Activated T-helper 1 cell treated with Interleukin-2 at 50 U/mL for 16 hours (primary cell): ENCODE measurements at places on chromosomes 1 and 21.

DNA sequence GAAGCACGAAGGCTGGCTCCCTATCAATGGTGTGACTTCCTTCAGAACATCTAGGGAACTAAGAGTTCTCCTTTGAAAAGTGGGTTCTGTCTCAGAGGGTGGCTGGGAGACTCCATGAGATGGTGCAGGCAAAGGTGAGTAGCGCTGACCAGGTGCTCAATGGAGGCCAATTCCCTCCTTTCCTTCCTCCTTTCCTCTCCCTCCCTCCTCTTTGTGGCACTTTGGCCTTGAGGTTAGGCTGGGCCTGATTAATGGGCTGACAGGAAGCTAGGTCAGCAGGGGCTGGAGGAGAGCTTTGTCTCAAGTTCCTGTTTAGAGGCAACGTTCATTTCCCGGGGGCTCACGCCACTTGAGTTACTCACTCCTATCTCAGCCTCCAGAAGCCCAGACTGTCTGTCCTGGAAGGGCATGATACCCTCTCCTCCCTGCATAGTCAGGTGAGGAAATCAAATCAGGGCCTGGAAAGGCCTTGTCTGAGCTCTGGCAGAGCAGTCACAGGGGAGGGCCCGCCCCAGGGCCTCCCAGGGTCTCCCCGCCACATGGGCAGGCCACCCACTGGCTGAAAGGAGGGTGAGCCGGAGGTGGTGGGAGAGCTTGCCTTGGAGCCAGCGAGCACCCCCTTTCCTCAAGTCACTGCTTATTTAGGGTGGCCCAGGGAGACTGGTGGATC, 58.4 kb upstream of the SSBP3 start:
- no peak for DNase-seq

DNA sequence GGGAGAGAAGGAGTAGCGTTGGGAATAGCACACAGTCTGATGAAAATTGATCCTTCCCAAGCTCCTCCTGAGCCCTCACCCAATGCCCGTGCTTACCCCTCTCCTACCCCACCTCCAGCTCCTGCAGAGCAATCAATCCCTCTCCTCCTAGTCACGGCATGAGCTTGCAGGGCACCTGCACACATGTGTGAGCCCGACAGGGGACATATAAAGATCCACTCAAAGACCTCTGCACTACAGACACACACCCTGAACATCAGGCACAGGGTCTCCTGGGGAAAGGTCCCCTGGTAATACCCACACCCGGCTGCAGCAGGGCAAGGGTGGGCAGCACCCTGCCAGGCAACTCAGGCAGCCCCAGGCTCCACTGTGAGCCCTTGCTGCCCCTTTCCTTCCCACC, 426 bp downstream of the VSIG8 start:
- DNase-seq, result no peak

GRCh38 chr1:233061265-233061664, 110.9 kb downstream of the NTPCR start:
- no peak for DNase-seq

- DNase-seq, result no peak
Observed at GRCh38 chr1:233319272-233319671, 8.3 kb upstream of the MAP3K21 start.

GRCh38 chr1:53410100-53410541, 49.1 kb upstream of the DMRTB1 start:
- DNase-seq, result no peak

DNA sequence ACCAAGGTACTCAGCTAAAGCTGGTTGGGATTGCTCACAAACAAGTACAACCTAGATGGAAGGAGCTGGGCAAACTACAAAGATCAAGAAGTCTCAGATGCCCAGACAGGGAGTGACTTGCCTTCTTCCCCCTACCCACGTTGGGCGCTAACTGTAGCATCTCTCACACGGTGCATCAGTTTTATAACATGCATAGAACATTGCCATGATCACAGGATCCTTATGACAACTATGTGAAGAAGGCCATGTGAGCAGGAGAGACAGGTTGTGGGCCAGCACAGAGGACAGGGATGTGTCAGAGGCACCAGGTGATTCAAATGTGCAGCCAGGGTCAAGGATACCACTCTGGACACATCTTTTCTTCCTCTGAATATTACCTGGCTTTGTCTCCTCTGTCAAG, 28.3 kb upstream of the CYP4B1 start:
- no peak for DNase-seq

DNA sequence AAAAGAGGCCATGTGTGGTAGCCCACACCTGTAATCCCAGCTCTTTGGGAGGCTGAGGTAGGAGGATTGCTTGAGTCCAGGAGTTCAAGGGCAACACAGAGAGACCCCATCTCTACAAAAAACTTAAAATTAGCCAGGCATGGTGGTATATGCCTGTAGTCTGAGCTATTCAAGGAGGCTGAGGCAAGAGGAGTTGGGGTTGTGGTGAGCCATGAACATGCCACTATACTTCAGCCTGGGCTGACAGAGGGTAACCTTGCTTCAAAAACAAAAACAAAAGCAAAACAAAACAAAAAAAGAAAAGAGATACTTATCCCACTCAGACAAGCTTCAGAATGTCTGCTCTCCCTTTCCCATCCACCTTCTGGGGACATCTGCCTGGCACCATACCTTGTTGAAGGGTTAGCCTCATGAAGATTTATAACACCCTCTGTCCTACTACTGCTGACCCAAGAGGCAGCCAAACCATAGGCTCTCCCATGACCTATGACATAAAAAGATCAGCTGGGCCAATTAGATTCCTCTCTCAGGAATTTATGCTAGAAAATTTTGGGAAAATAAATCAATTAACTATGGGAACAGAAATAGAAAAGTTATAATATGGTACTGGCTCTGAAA, 13.2 kb downstream of the TMCO1 start:
- no peak for DNase-seq

DNA sequence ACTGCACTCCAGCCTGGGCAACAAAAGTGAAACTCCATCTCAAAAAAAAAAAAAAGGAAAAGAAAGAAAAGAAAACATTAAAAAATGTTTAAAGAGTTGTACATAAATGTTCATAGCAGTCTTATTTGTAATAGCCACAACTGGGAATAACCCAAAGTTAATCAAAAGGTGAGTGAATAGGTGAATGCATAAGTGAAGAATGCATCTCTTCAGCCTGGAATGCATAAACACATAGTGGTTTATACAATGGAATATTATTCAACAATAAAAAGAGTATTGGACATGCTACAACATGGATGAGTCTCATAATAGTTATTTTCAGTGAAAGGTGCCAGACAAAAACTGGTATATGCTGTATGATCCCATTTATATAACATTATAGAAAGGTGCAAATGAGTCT, 18.1 kb downstream of the LDLRAD1 start:
- DNase-seq, result no peak

DNA sequence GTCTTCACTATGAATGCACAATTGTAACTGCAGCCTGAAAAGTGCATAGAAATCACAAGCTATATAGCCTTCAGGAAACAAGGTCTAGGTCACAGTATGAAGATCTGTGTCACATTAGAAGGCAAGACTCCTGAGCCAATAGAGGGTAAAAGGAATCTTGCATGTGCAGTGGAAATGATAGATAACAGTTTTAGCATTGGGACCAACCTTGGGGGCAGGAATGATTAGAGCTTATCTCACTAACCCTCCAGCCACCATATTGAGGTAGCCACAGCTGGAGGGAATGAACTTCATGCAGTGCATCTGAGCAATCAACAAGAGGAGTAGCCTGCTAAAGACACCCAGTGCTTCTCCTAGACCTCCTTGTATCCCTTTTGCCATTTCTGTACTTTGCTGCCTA, 390.1 kb downstream of the LTN1 start:
- no peak for DNase-seq

GRCh38 chr1:36099681-36100341, 11.1 kb downstream of the ADPRS start:
- DNase-seq, result peak; percentile 57

DNA sequence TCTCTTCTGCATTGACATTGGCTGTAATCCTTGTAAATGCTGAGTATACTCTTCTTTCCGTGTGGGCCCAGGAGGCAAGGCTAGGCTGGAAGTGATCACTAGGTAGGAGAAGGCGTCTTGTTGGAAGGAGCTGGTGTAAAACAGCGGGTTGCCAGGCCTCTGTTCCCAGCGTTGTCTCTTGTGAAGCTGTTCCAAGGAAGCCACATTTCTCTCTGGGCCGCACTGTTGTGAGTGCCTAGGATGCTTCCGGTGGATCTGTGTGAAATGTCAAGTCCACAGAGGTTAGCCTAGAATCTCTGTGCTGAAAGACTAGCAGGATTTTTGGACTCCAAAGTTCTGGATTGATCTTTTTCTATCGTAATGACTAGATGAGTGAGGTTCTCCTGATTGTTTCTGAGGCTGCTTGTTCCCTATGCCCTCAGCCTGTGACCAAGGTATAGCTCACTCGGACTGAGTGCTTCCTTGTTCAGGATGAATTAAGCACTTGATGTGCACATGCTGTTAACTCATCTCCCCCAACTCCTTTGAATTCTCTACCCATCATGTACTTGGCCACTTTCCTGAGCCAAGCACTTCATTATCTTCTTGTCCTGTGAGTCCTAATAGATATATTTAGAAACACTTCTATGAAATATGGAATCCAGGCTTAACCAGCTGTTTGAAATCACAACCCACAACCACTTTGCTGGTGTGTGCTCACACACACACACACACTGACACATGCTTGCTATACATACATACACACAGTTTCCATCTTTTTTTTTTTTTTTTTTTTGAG, 63.3 kb downstream of the PBX1 start:
- DNase-seq, result no peak

DNA sequence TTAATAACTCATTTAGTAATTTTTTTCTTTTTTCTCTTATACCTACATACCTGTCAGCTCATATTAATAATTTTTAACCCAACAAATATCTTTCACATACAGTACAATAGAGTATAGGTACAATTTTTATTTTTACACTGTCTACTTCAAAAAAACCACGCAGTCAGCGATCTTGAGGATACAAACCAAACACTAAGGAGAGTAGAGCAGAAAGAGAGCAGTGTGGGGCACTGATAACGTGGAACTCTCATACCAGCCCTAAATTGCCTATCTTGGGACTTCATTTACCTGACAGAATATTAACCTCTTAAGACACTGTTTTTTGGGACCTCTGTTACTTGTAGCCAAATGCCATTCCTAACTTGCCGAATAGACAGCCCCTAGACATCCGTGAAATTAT, 5.5 kb downstream of the TRMT1L start:
- no peak for DNase-seq

- no peak for DNase-seq
Observed at GRCh38 chr1:237736372-237737029, 154.2 kb downstream of the ZP4 start.

DNA sequence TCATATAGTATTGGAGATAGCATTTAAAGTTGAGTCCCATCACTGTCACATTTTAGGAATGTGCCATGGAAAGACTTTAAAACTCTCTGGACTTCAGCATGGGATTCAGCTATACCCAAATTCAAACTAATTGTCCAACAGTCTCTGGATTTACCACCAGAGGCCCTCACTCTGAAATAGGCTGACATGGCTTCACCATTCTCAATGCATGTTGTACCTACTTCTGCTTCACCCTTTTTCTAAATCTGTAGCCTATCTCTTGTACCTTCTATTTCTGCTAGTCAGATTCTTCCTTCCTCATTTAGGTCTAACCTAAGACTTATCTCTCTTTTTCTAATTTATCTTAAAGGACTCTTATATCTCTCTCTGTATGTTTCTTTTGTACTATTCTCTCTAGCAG, 512.7 kb upstream of the ZRANB2 start:
- no peak for DNase-seq

DNA sequence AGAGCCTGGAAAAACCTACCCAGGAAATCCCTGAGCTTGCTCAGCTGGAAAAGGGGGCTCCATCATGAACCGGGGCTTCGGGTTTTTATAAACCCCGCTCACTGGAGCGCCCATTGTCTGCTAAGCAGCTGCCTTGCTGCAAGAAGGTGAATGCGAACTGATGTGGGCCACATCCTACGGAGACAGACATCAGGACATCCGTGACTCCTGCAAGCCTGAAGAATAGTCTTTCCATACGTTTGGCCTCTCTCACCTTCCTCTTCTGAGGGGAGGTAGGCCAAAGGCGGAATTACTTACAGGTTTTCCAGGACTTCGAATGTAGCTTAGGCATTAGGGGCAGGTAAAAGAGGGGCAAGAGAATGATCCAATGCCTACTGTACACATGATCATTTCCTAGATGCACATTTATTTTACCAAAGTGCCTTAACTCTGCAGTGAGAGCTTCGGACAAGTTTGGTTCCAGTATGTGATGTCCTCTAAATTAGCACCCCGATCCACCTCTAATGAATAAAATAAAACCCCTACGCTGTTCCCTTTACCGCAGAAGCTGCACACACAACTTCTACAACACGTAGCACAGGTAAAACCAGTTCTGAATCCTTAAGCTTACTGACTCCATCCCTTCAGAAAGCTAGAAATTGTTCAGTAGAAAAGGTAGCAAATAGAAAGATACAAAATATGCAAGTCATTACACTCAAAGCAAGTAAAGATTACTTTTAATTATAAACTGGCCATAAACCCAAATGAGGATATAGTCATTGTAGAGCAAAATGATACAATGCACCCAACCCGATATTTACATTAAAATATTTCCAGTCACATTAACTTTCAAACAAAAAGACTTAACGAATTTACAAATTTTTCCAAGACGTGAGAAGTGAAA, 866 bp upstream of the SORT1 start:
- no peak for DNase-seq

DNA sequence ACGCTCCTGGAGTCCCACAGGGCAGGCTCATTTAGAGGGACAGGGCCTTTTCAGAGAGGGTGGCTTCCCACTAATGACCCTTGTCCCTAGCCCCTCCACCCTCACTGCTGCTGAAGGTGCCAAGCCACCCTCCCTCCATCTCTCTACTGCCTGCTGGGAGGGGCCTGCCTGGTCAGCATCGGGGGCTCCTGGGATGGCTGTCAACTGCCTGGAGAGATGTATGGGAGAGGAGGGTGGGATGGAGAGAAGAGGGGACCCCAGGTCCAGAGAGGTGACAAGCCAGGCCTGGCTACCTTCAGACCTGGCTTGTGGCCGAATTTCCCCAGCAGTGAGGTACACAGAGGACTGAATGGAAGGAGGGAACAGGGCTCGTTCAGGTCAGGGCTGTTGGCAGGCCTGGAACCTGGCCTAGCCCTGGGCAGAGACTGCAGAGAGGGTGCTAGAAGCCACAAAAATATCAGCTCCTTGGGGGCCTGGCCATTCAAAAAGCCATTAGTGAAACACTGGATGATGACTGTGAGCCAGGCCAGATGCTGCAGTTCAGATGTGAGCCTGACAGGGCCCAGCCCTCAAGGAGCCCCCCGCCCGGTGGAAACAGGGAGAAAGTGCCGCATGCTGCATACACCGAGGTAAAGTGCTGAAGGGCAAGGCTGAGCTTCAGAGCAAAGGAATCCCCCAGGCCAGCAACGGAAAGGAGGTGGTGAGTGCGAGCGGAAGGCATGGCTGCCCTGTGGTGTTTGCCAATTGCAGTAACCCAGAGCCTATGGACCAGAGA, 20.0 kb downstream of the MMEL1 start:
- no peak for DNase-seq
